ENCODE measurements at places on chromosomes 11 and 22.

DNA sequence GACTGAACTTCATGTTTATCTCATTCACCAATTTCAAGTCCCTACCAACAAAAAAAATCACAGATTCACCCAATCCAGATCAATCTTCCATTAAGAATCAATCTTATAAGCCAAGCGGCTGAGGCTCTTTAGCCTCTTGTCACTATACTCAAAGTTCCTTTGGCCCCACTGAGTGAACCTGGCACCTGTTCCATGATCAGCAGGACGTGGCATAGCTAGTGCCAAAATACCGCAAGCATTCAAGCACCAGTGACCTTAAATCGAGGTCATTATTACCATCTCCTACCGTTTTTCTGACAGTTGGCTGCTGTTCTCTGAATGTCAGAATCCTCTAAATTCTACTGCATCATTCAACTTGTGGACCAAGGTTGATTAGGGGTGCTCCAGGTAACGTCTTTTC is 141.2 kb downstream of the CADM1 start:
- no peak for DNase-seq

- DNase-seq = no peak
Measured at GRCh38 chr22:24337894-24338645, 67.4 kb downstream of the SPECC1L start.

DNA sequence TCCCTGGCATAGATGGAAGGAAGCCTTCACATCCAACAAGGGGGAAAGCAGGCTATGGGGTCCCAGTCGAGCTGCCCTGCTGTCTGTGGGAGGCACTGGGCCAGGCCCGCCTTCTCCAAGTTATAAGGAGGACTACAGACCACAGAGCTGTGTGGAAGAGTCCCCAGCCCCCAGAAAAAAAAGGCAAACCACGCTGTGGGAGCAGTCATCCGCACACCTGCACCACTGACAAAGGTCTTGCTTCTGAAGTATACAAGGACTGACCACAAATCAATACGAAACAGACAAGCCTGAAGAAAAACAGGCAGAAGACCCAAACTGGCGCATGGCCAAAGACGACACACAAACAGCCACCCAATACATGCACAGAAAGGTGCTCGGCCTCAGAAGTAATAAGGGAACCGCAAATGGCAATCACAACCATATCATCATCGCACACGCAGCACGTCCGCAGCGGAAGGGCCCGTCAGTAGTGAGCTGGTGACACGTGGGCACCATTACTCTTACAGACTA is 384.1 kb downstream of the CTTN start:
- DNase-seq = no peak

GRCh38 chr22:43471606-43472135 is 59.9 kb downstream of the MPPED1 start:
- DNase-seq = no peak

DNA sequence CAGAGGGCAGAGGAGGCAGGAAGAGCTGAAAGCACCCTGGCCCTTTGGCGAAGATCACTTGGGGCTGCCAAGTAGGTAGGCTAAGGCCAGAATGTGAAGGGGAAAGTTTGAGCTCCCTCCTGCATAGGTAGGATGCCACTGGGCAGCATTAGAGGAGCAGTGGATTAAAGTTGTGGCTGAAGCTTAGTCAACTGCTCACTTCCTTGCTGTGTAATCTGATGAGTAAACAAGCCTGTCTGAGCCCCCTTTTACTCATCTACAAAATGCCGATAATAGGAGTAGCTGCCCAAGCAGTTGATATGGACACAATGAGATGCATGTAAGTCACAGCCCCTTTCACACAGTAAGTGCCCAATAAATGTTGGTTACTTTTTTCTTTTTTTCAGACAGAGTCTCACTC is 216.4 kb downstream of the MN1 start:
- DNase-seq = no peak

DNA sequence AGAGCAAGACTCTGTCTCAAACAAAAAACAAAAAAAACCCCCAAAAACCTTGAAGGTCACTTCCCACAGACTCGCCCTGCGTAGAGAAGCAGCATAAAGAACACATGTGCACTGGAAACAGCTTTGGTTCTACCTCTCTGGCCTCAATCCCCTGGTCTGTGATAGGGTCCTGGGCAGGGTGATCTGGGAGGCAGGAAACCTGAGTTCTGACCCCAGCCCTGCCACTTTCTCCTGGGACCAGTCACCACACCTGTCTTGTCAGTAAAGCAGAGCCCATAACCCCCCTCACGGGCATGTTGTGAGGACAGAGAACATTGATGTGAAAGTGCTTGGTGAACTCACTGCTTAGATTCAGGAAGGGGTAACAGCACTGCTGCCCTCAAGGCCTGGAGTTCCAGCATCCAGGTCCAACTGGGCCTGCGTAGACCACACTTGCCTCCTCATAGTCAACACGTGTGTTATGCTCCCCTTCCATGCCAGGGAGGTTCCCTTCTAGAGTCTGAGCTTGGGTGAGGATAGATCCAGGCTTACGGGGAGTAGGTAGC is 11.4 kb downstream of the UCP2 start:
- DNase-seq = no peak

GRCh38 chr22:41664490-41664889 is 24.2 kb downstream of the SNU13 start:
- no peak for DNase-seq

- DNase-seq = no peak
Measured at GRCh38 chr22:17576470-17576869, 13.2 kb downstream of the SLC25A18 start.

- no peak for DNase-seq
Measured at GRCh38 chr11:4684631-4685285, 12.9 kb downstream of the OR51E2 start.

DNA sequence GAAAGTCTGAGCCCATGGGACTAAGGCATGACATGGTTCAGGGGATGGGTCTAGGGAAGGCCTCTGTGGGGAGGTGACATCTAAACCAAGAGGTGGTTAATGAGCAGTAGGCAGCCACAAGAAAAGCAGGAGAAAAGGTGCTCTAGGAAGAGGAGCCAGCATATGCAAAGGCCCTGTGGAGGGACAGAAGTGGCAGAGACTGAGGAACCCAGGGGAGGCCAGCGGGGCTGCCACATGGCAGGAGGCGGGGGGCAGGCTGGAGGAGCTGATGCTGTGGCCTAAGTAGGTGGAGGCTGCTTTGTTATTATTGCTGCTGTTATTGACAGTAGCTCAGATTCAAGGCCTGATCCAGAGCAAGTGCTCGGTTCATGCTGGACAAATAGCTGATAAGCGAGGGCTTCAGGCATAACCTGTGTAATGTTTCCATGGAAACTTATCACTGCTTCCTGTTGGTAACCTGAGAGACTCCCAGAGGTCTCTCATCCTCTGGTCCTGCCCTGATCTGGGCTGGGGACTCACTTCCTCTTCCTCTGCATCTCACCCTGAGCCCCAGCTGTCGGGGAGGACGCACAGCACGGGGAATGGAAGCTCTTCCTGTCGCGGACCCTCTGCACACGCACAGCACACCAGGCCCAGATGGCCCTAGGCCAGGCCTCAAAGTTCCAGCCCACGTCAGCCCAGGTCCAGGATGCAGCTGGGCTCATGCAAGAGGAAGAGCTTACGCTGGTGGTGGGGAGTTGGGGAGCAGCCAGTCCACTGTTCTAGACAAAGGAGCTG is 75.2 kb upstream of the TP53I11 start:
- DNase-seq = no peak

DNA sequence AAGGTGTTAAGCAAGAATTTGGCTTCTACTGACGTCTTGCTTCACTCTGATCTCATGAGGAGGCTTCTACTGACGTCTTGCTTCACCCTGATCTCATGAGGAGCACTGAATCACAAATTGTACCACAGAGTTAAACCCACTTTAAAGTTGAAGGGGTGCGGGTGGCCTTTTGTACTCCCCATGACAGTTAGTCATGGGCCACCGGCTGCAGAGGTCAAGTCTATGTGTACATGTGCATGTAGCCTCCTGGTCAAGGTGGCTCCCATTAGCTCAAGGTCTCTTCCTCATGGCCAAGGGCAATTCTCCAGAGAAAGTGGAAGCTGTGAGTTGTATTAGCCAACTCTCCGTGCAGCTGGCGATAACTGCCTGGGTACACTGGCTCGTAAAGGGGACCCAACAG is 23.1 kb upstream of the FZD4 start:
- DNase-seq = no peak

DNA sequence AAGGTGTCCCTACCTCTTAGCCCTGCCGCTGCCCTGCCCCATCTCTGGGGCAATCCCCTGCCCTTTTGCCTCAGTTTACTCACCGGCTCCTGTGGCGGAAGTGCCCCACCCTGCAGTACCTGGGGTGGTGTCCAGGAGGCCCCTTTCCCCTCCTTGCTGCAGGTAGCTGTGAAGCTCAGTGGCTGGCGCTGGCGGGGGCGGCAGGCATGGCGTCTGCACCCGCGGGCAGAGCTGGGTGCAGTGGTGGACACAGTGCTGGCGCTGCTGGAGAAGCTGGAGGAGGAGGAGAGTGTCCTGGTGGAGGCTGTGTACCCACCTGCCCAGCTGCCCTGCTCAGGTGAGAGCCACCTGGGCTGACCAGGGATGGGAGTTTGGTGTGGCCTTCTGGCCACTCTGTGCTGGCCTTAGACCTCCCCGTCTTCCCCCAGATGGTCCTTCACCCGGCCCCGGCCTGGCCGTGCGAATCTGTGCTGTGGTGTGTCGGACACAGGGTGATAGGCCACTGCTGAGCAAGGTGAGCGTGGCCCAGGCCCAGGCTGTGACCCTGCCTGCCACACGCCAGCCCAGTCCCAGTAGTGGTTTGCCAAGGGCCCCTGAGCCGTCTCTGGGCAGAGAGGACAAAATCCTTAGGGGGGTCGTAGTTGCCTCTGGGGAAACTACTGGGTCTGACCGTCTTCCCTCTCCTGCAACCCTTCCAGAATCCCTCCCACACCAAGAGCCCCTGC is 4.0 kb downstream of the CARNS1 start:
- DNase-seq = no peak

- no peak for DNase-seq
Measured at GRCh38 chr11:95360377-95361075, 129.5 kb upstream of the SESN3 start.

GRCh38 chr22:36350751-36351594 is 36.8 kb downstream of the MYH9 start:
- no peak for DNase-seq

- DNase-seq = no peak
Measured at GRCh38 chr22:42287174-42287890, 16.9 kb upstream of the TCF20 start.

- no peak for DNase-seq
Measured at GRCh38 chr11:111938687-111939160, 1.6 kb downstream of the DIXDC1 start.

DNA sequence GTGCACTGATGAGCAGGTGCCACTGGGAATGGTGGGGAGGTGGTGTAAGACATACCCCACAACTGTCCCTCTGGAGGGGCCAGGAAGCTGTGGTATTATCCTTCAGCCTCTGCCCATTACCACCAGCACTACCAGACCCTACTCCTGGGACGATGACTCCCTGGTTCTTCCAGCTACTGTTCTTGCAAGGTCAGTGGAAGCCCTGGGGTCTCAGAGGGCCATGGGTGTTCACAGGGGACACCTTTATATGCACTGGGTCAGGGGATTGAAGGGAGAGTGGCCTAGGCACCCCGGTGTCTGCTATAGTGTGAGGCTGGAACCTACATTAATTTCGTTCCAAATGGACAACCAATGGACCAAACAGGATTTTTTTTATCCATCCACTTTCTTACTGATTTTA is 102.1 kb downstream of the RPS6KA4 start:
- DNase-seq = no peak

- no peak for DNase-seq
Measured at GRCh38 chr11:122024278-122024677, 91.7 kb downstream of the BLID start.

GRCh38 chr11:8045839-8046238 is 35.2 kb upstream of the TUB start:
- DNase-seq = no peak

DNA sequence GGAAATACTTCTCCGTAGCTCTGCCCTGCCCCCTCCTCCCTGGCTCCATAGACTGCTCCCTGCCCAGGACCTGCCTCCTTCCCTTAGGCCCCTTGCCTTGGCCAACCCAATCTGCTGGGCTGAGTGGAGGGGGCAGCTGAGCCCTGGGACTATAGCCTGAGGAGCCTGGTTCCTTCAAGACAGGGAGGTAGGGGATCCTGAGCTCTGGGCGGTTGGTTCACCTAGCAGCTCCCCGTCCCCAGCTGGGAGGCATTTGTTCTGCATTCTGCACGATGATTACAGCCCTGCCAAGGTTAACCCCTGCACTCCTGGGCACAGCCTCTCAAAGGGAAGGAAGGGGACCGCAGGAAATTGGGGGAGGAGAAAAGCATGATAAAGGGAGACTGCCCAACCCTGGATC is 3.6 kb upstream of the CDC42EP1 start:
- DNase-seq = no peak

DNA sequence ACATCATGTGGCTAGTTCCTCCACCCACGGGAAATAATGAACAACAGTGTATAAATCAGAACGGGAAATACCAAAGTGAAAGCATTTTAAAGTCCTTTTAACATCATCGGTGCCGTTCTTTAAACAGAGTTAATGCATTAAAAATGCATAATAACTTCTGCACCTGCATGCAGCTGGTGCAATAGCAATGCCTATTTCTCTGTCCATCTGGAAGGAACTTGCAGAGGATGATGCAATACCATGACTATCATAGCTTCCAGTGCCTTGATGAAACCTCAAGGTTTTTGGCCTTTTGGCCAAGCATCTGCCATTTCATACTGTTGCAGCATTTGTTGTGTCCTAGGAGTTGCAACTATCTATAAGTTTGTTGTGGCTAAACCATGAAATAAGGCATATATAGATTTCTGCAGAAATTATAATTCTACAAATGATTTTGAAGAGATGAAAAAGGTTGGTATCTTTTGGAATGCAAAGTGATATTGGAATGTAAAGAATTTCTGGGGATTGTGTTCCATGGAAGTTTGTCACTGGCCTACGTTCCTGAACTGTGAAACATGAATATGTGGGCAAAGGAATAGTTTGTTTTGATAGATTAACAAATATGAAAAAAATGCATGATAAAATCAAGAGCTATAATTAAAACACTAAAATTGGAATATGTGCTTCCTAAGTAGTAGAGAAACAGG is 9.8 kb upstream of the EIF3F start:
- no peak for DNase-seq

DNA sequence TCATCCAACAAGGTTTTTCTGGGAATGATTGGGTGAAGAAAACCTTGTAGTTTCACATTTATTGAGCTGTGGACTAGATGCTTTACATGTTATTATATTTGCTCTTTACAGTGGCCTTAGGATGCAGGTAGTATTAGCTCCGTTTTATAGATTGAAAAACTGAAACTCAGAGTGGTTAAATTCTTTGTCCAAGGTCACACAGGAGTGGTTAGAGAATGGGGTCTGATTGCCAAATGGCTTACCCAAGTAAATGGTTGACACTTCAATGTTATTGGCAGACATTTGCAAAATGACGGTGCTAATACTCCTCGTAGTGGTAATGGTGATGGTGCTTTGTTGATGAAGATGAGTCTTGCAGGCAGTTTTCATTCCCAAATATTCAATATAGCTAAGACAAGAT is 2.2 kb downstream of the GTPBP1 start:
- no peak for DNase-seq

DNA sequence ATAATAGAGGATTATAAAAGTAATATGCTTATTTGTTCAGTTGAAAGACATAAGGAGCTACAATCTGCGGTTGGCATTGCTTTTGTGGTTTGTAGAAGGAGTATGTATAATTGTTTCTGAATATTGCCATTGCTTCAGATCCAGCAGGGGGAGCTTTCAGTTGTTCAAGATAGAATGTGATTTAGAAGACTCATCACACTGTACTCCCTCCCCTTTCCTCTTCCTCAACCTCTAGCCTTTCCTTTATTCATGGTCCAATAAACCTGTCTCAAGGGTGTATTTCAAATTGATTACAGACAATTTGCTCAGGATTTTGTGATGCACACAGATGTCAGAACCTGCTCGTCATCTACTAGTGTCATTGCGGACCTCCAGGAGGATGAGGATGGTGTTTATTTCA is 9.8 kb downstream of the PRMT3 start:
- no peak for DNase-seq
